Pancreas (tissue), 10 donors: ENCODE measurements at places on chromosomes 4 and X. TPM values are rescaled to one million over a fixed set of nuclear protein-coding genes. Genes with fewer than 3 reads are reported as not detected.

- H3K36me3 ChIP-seq: no peaks in the 10 kb centered on the region
- no peak overlapping the region for H3K4me3 ChIP-seq
- no peaks in the 10 kb centered on the region for H3K27me3 ChIP-seq
- H3K4me1 ChIP-seq: peaks cover 7% of the 10 kb centered on the region
- DNase-seq: no peak
Observed at GRCh38 chr4:3335982-3336381, 43.2 kb downstream of the RGS12 start.

The FHIP1A gene
- 14.8 TPM for total RNA-seq

The AADAT gene
- 1.8 TPM for total RNA-seq

The NSUN7 gene
- total RNA-seq: 6.5 TPM

DNA sequence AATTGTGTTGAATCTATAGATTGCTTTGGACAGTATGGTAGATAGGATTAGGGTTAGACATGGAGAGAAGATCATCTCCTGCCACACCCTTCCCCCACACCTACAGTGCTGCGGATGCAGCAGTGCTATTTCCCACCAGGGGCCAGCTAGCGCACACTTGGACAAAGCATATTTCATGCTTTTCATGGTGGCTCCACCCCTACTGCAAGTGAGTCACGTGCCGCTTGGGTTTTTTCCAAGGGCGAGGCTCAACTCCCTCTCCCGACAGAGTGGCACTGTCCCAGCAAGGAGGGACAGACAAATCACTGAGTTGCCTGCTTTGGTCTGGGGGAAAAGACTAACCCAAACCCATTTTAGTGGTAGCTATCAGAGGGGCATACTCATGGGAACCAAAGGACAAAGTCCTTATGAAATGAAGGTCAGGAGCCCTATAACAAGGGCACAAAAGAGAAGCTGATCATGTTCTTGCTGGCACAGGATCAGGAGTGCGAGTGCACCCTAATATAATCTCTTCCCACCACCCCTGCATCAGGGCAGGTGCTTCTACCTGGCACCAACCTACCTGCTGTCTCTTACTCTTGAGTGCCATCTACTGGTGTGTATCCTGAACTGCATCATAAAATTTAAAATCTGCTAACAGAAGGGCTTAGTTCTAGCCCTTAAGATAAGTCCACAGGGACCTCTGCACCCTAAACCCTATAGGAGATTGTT lies 55.1 kb upstream of the PGAM4 start:
- no peak overlapping the region for H3K4me3 ChIP-seq
- no peaks in the 10 kb centered on the region for H3K27me3 ChIP-seq
- no peak overlapping the region for H3K27ac ChIP-seq
- peak; percentile 55 for DNase-seq
- no peaks in the 10 kb centered on the region for H3K36me3 ChIP-seq

The ZFP42 gene
- not detected for total RNA-seq

The NR0B1 gene
- 0.40 TPM for total RNA-seq

DNA sequence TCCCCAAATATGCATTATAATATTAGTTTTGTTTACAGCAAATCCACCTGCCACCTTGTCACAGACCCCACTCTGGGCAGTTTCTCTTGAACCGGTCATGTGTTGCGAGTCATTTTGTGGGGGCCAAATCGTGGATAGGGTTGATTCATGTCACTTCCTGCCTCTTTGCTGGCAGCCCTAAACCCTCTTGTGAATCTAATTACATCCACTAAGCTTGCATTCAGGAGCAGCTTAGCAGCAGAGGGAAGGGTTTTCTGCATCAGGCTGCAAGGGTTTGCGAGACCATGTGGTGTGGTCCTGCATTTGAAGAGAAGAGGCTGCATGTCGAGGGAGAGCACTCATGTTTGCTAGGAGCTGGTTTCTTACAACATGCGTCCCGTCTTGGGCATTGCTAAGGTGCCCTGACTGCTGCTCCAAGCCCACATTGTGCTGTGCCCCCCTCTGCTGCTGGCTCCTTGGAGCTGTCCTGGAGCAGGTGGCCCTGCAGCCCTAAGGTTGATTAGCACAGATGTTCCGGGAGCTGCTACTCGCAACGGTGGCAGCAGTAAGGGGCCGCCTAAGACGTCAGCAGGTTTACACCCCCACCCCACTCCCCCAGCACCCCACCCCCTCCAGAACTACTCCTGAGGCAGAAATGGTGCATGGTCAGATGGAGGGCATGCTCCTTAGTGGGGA lies 88.9 kb upstream of the CLDN34 start:
- H3K27ac ChIP-seq: no peak overlapping the region
- H3K4me3 ChIP-seq: no peak overlapping the region
- no peaks in the 10 kb centered on the region for H3K4me1 ChIP-seq
- no peak for DNase-seq

GRCh38 chrX:139842326-139843185 lies 90.3 kb downstream of the ATP11C start:
- H3K4me1 ChIP-seq: no peaks in the 10 kb centered on the region
- H3K27me3 ChIP-seq: no peaks in the 10 kb centered on the region
- no peak overlapping the region for H3K4me3 ChIP-seq
- no peaks in the 10 kb centered on the region for H3K36me3 ChIP-seq

DNA sequence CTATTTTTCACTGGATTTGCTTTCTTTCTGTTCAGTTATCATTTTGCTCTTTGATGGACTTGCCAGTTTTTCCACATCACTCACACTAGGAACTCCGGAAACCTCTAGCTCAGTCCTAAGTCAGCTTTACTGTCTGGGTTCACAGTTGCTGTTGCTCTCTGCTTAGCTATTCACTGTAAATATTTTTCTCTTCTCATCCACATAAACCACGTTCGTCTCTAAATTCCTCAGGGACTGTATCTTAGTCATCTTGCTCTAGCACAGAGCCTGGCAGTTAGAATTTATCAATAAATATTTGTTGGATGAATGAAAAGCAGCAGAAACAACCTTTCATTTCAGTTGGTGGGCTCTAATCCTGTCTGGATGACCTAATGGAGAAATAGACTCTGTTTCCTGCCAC lies 119.4 kb upstream of the DMD start:
- H3K27ac ChIP-seq: no peak overlapping the region
- DNase-seq: no peak
- H3K4me3 ChIP-seq: no peak overlapping the region
- no peaks in the 10 kb centered on the region for H3K36me3 ChIP-seq

DNA sequence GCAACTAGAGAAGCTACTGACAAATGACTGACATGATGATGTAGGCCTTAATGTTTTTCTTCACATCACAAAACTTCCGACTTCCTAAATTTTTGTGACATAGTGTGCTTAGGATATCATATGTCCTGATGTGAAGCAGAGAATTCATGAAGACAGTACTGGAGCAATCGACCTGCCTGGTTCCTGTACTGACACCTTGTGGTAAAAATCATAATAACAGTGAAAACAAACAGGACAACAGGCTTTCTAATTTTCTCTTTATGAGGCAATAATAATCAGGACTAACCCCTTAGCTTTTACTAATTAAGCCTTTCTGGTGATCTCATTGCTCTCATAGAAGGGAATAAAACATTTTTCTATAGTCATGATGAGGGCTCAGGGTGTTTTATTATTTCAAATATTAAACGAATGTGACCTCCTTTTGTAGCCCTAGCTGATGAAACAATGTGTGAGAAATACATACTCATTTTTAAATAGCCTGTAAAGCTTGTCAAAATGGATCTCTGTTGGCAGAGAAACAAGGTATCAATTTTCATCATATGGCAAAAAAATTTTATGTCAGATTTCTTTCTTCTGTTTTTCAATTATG lies 158.4 kb downstream of the TENT5D start:
- H3K36me3 ChIP-seq: no peaks in the 10 kb centered on the region
- no peak overlapping the region for H3K4me3 ChIP-seq
- no peak overlapping the region for H3K27ac ChIP-seq
- DNase-seq: no peak
- H3K4me1 ChIP-seq: no peaks in the 10 kb centered on the region

The F11 gene
- total RNA-seq: 43.9 TPM

The IRS4 gene
- total RNA-seq: not detected

The RBM46 gene
- total RNA-seq: not detected

DNA sequence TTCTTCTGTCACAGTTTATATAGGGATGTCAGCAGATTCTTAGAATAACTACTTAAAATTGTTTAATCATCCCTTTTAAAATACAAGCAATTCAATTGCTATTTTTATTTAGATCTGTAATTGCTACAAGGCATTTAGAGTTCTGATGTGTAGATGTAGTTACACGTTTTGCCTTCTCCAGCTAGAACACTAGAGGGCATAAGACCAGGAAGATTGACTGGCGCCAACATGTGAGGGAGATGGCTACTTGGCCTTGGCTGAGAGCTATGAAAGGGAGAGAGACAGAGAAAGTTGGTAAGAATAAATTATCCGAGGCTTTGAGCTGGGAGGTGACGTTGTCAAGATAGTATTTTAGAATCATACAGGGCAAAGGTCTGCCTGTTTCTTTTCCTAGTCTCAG lies 563.7 kb upstream of the PRKX start:
- H3K27ac ChIP-seq: no peak overlapping the region
- no peaks in the 10 kb centered on the region for H3K27me3 ChIP-seq
- no peaks in the 10 kb centered on the region for H3K36me3 ChIP-seq
- H3K4me1 ChIP-seq: no peaks in the 10 kb centered on the region

The GPR78 gene
- not detected for total RNA-seq

The LONRF3 gene
- total RNA-seq: 3.6 TPM

DNA sequence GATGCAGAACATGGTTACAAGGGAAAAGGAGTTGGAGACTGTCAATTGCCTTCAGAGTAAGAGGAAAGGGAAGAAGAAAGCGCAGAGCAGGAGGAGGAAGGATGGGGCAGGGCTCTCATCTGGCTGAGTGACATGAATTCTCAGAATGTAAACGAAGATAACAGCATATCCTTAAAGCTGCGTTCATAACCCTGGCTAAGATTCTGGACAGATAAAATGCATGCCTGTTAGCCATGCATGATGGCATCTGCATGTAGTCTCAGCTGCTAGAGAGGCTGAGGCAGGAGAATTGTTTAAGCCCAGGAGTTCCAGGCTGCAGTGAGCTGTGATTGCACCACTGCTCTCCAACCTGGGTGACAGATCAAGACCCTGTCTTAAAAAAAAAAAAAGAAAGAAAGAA lies 493.5 kb upstream of the PRKX start:
- no peaks in the 10 kb centered on the region for H3K4me1 ChIP-seq
- no peaks in the 10 kb centered on the region for H3K27me3 ChIP-seq
- H3K4me3 ChIP-seq: no peak overlapping the region
- no peak overlapping the region for H3K27ac ChIP-seq

GRCh38 chrX:17627026-17627425 lies 110.3 kb upstream of the SCML1 start:
- no peak overlapping the region for H3K27ac ChIP-seq
- H3K36me3 ChIP-seq: no peaks in the 10 kb centered on the region

- no peak for DNase-seq
- no peaks in the 10 kb centered on the region for H3K36me3 ChIP-seq
- H3K4me1 ChIP-seq: no peaks in the 10 kb centered on the region
- no peak overlapping the region for H3K4me3 ChIP-seq
- no peaks in the 10 kb centered on the region for H3K27me3 ChIP-seq
Observed at GRCh38 chr4:152478461-152479237, 57.2 kb downstream of the FBXW7 start.

- no peak for DNase-seq
- H3K4me1 ChIP-seq: no peaks in the 10 kb centered on the region
- no peak overlapping the region for H3K27ac ChIP-seq
- no peak overlapping the region for H3K4me3 ChIP-seq
Observed at GRCh38 chr4:125115476-125115875, 199.3 kb upstream of the FAT4 start.
